ENCODE measurements at places on chromosomes 4 and X.

DNA sequence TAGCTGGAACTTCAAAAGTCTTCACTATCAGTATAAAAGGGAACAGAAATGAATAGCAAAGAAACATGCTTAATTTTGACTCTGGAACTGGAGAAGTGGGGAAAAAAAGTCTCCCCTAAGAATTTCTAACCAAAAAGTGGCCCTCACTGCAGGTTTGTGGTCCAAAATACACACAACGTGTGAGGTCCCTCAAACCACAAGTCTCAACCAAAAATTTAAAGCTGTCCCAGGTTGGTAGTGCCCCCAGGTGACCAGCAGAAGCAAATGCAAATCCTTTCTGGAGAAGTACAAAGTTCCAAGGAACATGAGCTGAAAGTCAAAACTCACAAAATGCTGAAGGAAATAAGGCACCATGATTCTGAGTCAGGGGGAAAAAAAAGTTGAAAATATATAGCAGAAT, 23.6 kb upstream of the VAMP7 start:
- DNase-seq: no peak

DNA sequence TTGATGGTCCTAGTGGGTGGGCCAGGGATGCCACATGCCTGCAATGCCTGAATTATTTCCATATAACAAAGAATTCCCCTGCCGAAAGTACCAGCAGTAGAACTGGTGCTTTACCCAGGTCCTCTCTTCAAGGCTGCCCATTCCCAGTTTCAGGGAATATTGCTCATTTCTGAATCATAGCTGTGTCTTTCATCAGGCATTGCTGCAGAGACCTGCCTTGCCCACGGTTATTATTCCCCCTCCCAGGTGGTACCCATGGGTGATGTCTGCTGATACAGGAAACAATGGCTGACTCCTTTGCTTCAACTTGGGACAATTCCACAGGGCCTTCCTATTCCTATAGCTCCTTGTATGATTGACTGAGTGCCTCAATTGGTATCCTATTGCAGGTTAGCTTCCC, 9.7 kb upstream of the IQCM start:
- DNase-seq: no peak

DNA sequence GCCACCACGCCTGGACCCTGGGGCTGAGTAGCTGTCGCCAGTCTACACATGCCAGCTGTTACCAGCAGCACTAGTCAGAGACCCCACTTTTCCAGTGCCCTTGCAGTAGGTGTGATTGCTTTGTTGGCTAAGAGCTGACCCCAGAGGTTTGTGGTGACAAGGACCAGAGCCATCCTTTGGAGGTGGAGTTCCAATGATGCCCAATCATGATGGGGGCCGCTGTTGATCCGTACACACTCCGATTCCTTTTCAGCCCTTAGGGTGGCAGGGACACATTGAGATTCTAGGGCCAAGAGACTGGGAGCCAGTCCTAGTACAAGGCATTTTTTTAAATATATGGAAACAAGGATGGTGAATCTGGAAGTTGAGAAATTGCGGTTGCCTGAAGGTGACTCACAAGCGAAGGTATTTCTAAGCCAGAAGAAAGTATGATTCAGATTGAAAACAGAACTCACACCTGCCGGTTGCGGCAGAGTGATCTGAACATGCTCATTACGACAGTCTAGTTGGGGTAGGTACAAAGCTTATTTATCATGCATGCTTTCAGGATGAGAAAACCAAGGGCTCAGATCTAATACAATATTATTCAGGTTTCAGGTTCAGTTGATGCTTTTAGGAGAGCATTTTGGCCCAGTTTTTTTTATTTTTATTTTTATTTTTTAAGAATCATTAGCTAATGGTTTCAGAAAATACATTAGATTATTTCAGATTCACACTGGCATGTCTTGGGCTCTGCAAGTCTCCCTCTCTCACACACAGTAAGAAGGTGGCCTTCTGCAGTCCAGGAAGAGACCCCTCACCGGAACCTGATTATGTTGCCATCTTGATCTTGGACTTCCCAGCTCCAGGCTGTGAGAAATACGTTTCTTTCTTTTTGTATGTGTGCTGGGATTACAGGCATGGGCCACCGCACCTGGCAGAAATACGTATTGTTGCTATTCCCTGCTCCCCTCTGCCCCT, 43.4 kb downstream of the SHROOM2 start:
- DNase-seq: no peak

- no peak for DNase-seq
Measured at GRCh38 chrX:123336666-123337065, 152.6 kb downstream of the GRIA3 start.
